ENCODE measurements at places on chromosomes 11 and 22.
A peak's percentile ranks its signal among the peaks of the same experiment; 100 is the strongest.

GRCh38 chr22:24542641-24543040 is 12.3 kb downstream of the GUCD1 start:
- no peak overlapping the region for H3K4me3 ChIP-seq
- H3K4me1 ChIP-seq = no peaks in the 10 kb centered on the region
- peaks cover 83% of the 10 kb centered on the region for H3K36me3 ChIP-seq
- no peaks in the 10 kb centered on the region for H3K27me3 ChIP-seq

- DNase-seq = no peak
- H3K27ac ChIP-seq = no peak overlapping the region
- H3K36me3 ChIP-seq = no peaks in the 10 kb centered on the region
Observed at GRCh38 chr11:40467771-40468170, 991.7 kb downstream of the LRRC4C start.

DNA sequence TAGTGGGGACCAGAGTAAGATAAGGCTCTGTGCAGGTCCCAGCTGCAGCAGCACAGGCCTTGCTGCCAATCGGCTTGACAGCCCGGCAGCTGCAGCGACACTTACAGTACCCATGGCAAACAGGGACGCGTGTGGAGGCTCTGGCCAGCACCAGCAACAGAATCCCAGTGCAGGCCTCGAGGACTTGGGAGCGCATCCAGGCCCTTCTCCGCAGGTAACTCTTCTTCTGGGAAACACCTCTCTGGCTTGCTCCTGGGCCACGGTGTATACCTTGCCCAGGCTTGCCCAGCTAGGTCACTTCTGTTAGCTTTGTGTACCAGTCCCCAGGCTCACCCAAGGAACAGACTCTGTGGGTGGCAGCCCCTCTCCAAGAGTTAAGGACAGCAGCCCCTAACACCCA is 126.7 kb downstream of the CTTN start:
- H3K27ac ChIP-seq = no peak overlapping the region
- H3K27me3 ChIP-seq = peaks cover 49% of the 10 kb centered on the region
- DNase-seq = no peak
- H3K4me1 ChIP-seq = no peaks in the 10 kb centered on the region
- H3K36me3 ChIP-seq = no peaks in the 10 kb centered on the region

DNA sequence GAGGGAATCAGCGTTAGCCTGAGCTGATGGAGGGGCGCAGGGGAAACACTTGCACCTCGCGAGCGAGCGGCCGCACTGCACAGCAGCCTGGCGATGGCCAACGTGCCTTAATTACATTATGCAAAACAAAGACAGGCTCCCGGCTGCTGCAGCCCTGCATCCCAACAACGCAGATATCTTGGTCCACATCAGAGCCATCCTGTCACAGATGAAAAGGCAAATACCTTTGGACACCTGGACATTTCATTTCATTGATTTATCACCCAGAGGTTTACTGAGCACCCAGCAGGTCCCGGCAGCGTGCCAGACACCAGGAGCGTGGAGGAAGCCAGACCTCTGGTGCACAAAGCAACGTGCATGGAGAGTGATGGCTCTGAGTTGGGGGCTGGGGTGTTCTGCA is 843.0 kb downstream of the TBC1D22A start:
- peaks cover 13% of the 10 kb centered on the region for H3K27me3 ChIP-seq
- no peaks in the 10 kb centered on the region for H3K4me1 ChIP-seq
- H3K27ac ChIP-seq = no peak overlapping the region
- no peak overlapping the region for H3K4me3 ChIP-seq
- no peak for DNase-seq
- no peaks in the 10 kb centered on the region for H3K36me3 ChIP-seq

DNA sequence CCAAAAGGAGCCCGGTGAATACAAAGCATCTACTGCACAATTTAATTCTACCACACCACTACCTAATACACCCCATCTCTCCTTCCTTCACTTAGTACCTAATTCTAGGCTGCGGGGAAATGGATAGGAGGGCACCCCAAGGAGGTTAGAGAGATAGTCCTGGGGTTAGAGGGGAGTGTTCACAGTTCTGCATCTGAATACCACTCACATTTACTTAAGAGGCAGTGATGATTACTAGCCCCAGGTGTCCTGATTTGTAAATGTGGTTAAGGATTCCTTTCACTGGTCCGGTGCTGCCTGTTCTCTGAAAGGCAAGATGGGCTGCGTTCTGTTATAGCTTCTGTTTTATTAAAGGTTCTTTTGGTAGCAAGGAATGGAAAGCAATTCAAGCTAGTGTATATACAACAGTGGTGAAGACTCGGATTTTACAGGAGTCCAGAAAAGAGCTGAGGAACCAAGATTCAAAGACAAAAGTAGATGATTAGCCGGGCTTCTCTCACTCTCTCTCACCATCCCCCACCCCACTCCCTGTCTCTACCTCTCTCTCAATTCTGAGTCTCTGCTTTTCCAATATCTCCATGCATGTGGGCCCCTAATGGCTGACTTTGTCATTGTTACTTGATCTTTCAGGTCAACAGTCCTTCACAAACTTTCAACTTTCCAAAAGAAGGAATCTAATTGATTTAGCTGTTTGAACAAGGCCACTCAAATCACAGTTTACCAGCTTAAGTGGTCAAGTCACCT is 8.7 kb upstream of the KCNA4 start:
- no peak for DNase-seq
- no peak overlapping the region for H3K27ac ChIP-seq
- no peak overlapping the region for H3K4me3 ChIP-seq
- H3K36me3 ChIP-seq = no peaks in the 10 kb centered on the region
- no peaks in the 10 kb centered on the region for H3K27me3 ChIP-seq
- H3K4me1 ChIP-seq = no peaks in the 10 kb centered on the region

DNA sequence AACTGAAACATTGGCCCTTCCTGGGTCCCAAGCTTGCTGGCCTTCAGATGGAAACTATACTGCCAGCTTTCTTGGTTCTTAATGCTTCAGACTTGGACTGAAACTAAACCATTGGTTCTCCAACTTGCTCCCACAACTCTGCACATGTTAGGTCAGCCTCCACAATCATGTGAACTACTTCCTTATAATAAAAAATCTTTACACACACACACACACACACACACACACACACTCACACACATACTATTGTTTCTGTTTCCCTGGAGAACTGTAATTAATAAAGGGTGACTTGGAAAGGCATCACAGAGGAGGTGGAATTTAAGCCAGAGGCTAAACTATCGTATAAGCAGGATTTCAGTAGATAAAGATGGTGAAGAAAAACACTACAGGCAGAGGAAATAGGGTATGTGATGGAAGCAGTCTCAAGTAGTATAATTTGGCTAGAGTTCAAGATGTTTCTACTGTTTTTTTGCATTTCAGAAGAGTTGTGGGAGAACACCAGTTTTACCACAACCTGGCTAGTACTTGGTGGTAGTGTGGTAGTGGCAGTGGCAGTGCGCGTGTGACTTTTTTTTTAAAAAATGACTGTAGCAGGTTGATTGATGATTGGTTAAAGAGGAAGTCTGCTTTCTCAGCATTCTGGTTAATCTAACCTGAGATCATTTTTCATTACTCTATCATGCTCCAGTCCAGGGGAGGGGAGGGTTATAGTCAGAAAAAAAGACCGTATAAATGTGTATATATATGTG is 70.1 kb downstream of the PDE3B start:
- no peaks in the 10 kb centered on the region for H3K27me3 ChIP-seq
- peaks cover 43% of the 10 kb centered on the region for H3K4me1 ChIP-seq
- peak overlapping the region; percentile 77 for H3K27ac ChIP-seq
- H3K36me3 ChIP-seq = peaks cover 40% of the 10 kb centered on the region

DNA sequence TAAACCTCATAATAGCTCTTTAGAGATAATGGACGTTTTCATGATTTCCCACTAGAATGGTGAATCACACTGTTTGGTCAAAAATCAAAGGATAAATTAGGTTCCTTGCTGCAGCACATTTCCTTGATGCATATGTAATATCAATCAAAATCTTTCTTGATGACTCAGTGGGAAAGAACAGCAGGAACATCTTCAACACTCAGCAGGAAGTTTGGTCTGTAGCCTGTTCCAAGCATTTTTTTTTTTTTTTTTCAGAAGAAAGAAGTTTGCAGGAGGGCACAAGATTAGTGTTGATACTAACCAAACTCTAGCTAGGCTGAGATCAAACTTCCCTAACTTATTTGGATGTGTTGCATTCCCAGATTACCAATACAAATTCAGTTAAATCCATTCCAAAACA is 1529.8 kb downstream of the FAM181B start:
- no peak overlapping the region for H3K4me3 ChIP-seq
- no peak overlapping the region for H3K27ac ChIP-seq
- no peaks in the 10 kb centered on the region for H3K36me3 ChIP-seq
- DNase-seq = no peak
- no peaks in the 10 kb centered on the region for H3K4me1 ChIP-seq

DNA sequence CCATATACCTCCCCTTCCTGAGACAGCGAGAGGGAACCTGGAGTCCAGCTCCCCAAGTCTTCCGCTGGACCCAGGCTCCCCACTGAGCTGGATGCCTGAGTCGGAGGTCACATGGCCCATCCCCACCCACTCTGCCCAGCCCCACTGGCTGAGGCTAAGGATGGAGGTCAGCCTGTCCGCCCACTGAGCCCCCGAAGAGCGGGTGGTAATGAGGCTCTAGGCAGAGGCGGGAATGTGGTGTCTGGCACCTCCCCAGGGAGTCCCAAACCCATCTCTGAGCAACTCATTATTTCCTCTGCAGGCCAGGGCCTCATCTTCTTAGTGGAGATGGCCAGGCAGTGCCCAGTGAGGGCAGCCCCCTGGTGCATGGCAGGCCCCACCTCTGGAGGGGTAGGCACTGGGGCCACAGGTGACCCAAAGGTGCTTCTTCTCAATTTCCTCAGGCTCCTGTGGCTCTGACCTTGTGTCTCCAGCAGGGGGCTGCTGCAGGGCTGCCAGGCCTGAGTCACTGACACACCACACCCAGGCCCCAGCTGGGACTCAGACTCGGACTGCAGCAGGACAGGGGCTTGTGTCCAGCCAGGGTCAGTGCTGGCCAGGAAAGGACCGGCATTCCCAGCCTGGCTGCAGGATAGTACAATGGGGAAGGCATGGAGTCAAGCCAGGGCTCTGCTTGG is 10.2 kb upstream of the PDE2A start:
- H3K27ac ChIP-seq = peak overlapping the region; percentile 61
- peaks cover 31% of the 10 kb centered on the region for H3K4me1 ChIP-seq
- no peak overlapping the region for H3K4me3 ChIP-seq
- peak; percentile 69 for DNase-seq
- no peaks in the 10 kb centered on the region for H3K27me3 ChIP-seq
- peaks cover 49% of the 10 kb centered on the region for H3K36me3 ChIP-seq

DNA sequence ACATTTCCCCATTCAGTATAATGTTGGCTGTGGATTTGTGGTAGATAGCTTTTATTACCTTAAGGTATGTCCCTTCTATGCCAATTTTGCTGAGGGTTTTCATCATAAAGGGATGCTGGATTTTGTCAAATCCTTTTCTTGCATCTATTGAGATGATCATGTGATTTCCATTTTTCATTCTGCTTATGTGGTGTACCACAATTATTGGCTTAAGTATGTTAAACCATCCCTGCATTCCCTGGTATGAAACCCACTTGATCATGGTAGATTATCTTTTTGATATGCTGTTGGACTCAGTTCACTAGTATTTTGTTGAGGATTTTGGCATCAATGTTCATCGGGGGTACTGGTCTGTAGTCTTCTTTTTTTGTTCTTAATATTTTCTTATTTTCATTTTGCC is 44.7 kb upstream of the ARHGAP32 start:
- H3K27ac ChIP-seq = no peak overlapping the region
- H3K36me3 ChIP-seq = peaks cover 5% of the 10 kb centered on the region
- H3K27me3 ChIP-seq = no peaks in the 10 kb centered on the region
- DNase-seq = no peak

- no peak for DNase-seq
- no peak overlapping the region for H3K4me3 ChIP-seq
- no peaks in the 10 kb centered on the region for H3K4me1 ChIP-seq
Observed at GRCh38 chr11:130671801-130672700, 223.6 kb downstream of the ADAMTS15 start.

- peak overlapping the region; percentile 17 for H3K27ac ChIP-seq
- H3K4me1 ChIP-seq = peaks cover 4% of the 10 kb centered on the region
- H3K27me3 ChIP-seq = no peaks in the 10 kb centered on the region
- H3K4me3 ChIP-seq = no peak overlapping the region
- no peak for DNase-seq
- H3K36me3 ChIP-seq = peaks cover 99% of the 10 kb centered on the region
Observed at GRCh38 chr22:29342577-29343312, 27.2 kb upstream of the RASL10A start.

DNA sequence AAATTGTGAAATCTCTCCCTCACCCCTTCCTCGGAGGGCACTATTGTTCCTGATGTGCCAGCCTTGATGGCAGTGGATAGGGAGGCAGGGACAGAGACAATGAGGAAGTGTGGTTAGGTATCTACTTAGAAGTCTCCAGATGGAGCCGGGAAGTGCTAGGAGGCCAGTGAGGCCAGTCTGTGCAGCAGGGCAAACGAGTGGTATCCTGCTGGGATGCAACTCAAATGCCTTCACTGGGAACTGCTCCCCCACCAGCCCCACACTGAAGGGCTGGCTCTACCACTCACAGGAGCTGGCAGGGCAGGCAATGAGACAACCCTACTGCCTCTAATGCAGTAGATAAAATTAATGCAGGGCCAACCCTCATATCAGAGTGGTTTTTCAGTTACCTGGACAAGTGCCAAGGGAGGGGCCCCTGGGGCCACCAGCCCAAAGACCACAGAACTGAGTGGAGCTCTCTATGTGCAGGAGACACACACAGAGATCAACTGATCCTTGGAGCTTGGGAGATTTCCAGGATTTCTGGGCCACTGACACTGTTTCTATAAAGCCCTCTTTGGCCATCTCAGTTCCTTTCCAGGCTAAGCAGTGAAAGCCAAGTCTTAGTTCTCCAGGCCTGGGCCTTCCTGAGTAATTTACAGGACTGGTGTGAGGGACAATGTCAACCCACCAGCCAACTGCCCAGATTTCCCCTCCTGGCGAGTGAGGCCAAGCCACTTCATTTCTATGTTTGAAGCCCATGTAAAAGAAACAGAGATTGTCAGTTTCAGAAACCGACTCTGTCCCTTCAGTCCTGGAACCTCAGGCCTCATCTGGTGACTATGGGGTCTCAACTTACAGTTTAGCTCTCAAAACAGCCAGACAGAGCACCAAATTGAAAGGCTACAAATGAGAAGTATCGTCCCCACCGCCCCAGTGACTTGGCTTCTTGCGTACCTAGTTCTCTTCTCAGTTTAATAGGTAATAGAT is 4.1 kb downstream of the MIF start:
- H3K27ac ChIP-seq = peak overlapping the region; percentile 64
- H3K4me3 ChIP-seq = no peak overlapping the region
- peaks cover 60% of the 10 kb centered on the region for H3K36me3 ChIP-seq
- no peak for DNase-seq
- H3K27me3 ChIP-seq = no peaks in the 10 kb centered on the region
